T-helper 22 cell (primary cell): ENCODE measurements at places on chromosomes 6 and 20.

DNA sequence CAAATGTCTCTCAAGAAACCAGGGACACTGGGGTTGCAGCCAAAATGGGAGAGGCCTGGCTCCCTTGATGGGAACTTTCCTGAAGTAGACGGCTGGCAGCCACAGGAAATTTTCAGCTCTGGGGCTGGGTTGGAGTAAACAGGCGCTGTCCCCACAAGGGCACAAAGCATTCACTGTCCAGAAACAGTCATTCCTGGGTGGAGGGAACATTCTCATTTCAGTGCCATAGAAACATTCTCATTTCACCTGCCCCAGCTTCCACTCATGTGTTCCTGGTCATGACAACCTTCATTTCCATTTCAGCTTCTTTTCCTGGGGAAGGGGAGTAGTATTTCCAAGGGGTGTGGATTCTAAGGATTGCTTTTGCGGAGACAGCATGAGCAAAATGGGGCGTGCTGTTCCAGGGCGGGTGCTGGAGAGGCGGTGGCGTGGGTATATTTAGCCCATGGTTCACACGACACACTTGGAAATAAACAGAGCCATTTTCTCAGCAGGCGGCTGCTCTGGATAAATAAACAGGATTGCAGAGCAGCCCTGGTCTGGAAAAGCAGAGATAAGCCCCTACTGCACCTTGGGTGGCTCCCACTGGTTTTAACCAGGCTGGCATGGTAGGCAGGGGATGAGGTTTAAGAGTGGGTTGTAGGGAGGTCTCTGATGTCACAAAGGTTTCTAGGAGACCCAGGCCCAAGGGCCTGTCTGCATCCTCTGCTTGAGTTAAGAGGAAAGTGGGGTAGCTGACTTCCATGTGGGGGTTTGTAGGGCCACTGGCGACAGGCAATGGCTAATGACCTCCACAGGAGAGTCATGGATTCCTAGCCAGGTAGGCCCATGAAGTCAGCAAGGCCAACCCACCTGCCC is 32.9 kb downstream of the COX4I2 start:
- no peak for DNase-seq

DNA sequence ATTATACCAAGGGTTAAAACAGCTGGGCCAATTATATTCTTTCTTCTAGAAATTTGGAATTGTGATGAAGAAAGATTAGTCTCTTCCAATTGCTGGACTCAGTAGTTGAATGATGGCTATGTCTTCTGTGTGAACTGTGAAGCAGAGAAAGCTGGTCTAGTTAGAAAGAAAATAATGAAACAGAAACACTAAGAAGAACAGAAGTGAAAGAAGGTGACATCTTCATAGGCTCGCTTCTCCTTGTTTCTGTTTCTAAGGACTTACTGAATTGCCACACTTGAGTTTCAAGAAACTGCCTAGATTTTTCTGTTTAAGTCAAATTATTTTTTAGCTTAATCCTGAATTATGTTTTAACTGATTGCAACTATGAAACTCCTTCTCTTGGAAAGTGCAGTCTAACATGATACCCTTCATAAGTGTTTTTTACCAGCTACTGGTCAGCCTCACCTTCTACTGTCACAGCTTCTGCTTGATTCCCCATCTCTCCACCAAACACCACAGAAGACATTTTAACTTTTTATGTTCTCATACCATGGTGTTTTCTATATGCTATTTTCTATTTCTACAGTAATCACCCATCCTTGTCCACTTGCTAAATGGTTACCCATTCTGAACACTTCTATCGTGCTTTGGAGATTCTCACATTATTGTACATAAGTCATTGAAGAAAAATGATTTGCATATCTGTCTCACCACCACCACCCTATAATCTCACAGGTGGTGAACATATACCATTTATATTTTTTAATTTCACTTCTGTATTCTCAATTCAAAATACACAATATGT is 268.8 kb downstream of the GRIK2 start:
- DNase-seq: no peak

DNA sequence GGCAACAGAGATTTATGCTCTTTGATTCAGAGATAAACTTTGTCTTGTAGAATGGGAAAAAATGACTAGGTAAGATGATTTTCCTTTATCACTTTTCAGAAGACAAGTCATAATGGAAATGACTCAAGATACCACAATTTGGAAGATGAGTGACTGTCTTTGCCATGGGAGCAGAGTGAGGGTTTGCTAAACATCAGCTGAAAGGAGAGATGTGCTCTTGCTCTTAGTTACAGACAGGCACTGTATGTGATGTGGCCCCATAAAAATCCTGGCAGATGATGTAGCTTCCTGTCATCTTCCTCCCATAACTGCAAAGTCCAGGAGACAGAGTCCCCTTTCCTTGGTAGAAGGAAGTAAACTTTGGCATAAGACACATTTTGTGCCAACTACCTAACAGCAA is 47.6 kb downstream of the BACH2 start:
- DNase-seq: no peak

DNA sequence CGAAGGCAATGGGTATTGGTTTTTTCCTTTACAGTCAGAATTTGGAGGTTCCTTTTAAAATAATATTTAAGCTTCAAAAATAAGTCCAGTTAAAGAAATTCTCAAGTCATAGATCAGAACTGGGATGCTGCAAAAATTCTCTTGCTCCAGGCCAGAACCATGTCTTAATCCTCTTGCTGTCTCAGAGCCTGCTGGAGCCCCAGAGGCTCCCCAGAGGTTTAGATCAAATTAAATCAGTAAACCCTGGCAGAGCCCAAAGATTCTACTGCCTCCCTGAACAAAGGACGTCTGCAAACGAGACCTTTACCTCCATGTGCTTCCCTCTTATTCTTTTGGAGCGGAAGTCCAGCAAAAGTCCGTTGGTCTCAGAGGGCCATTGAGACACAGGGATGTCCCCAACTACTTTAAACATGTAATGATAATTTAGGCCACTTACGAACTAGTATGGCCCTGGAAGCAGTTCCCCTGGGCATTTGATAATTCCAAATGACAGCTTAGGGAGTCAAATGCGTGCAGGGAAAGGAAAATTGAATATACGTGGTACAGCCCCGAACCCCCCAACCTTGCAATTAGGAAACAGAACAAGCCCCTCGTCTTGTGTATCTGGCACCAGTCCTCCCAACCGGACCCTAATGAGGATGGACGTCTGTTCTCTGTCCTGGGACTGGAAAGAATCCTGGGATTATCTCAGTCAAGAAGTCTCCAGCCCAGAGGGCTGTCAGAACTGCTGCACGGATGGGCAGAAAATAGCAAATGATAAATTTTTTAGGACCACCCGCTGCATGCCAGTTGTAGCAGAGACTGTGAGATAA is 31.5 kb downstream of the SULF2 start:
- DNase-seq: no peak

GRCh38 chr6:40348591-40348990 is 238.6 kb downstream of the LRFN2 start:
- DNase-seq: no peak
